CD4-positive, alpha-beta T cell treated with Interleukin-15 for 4 hours (primary cell): ENCODE measurements at places on chromosomes 1 and 21.

GRCh38 chr1:27137544-27138075 is 17.3 kb downstream of the SLC9A1 start:
- DNase-seq, result no peak

- no peak for DNase-seq
Measured at GRCh38 chr1:198119906-198120305, 36.9 kb upstream of the NEK7 start.

DNA sequence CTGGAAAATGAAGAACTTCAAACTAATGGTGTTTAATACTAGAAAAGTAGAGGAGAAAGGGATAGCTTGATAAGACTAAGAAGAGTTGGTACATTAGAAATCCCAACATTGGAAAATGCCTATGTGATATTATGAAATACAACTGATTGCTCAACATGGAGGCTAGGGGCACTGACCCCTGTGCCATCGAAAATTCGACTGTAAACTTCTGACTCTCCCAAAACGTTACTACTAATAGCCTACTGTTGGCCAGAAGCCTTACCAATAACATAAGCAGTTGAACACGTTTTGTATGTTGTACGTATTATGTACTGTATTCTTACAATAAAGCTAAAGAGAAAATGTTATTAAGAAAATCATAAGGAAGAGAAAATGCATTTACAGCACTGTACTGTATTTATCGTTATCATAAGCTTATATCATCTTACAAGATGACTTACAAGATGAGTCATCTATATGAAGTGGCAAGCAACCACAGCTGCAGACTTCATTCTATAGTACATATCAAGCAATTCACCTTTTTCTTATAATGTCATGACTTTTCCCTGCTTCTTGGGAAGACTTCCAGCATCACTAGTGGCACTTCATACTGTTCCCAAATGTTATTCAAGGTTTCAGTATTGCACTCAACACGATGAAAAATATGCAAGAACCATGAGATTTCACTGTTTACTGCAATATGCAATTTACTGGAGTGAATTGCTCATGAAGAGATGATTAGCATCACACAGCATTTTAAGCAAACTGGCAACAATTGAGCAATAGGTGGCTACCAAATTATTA is 12.9 kb upstream of the CTSK start:
- no peak for DNase-seq

GRCh38 chr1:20137604-20138003 is 1.5 kb upstream of the PLA2G2F start:
- DNase-seq, result no peak

DNA sequence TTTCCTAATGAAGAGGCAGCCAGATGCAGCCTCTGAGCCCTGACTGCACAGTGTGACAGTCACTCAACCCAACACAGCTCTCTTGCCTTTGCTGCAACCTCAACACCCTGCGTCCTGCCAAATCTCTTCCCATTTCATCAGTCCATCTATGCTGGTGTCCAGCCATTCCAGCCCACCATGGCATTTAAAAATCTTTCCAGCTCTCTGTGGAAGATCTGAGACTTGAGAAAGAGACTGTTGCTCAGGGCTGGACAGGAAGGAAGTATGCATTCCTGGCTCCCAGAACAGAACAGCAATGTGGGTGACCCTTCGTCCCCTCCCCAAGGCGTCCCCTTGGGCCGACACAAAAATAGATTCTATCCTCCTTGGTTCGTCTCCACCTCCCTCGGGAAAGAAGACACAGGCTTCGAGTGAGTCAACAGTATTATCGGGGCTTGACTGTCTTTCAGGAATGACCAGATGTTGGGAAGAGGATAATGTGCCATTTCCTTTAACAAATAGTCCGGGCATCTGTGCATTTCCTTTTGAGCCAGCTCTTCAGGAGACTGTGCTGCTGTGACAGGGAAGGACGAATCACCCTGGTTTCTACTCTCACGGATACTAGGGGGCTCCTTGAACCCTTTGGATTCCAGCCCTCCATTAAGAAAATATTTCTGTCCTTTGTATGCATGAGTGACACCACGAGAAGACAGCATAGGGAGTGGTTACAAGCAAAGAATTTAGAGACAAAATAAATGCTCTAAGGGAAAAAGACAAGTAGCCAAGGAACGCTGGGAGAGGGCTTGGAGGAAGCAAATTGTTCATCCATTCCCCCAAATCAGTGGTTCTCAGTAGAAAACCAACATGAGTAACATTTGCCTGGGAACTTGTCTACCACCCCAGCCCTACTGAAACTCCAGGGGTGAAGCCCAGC is 111.4 kb upstream of the CDC42BPA start:
- DNase-seq, result no peak

DNA sequence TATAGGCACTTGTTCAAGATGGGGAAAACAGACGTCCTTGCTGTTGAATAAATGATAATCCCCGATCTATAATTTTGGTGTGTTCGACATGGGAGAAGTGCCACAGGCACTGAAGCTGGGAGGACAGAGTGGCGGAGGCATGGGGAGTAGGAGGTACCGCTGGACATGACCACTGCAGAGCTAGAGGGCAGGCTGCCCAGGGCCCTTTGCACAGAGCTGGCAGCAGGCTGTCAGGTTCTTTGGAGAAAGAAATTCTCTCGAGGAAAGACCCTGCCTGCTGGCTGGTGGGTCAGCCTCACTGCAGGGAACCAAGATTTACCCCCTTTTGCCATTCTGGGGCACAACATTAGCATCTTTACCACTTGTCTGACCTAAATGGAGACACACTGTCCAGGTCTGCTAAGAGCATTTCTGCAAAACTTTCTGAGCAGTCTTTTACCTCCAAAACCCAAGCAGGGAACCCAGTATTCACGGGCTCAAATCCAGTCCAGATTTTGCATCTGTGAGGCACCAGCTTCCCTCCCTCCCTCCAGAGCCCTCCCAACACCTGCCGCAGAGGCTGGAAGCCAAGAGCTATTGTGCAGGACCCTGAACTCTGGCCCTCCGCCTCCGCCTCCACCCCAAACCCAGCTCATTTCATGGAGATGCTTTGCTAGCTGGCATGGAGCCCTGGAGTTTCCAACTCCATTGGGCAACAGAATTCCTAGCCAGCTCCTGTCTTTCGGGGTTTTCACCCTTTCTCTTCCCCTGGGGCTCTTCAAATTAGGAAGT is 142.3 kb downstream of the PLXNA2 start:
- DNase-seq, result no peak

DNA sequence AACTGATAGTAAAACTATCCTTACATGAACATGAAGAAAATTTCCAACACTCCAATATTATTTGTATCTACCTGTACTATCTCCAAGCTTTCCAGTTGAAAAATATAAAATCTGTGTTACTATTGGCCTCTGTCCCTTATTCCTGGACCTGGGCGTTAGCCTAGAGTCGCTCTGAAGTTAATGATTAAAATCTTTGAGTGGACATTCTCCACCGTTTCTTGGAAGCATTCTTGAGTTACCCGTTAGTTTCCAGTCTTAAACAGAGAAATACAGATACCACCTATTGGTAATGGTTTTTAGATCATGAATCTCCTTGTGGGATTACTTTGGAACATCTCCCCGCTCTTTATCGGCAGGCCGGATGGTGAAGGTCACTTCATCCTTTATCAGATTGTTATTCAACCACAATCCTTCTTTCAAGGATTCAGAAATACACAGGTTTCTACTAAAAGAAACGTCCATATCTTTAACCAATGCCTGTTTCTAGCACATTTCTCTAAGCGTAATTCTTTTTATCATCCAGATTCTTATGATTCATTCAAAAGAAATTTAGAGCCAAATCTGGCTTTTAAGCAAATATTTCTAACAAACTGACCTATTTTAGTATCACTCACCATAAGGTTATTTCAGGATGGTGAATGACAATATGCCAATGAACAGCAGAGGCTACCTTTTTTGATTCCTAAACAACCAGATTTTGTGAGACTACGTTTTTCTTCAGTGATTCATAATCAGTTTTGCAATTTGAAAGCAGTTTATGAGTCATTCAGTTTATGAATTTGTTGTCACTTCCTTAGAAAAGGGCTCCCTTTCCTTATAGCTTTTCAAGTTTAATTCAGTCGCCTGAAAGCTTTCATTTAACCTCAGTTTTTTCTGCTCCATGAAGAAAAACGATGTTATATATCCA is 70.2 kb upstream of the ERRFI1 start:
- DNase-seq, result peak; percentile 14

GRCh38 chr1:43953361-43953760 is 6.6 kb downstream of the IPO13 start:
- DNase-seq, result no peak

- no peak for DNase-seq
Measured at GRCh38 chr1:21277180-21277579, 13.1 kb downstream of the ECE1 start.

DNA sequence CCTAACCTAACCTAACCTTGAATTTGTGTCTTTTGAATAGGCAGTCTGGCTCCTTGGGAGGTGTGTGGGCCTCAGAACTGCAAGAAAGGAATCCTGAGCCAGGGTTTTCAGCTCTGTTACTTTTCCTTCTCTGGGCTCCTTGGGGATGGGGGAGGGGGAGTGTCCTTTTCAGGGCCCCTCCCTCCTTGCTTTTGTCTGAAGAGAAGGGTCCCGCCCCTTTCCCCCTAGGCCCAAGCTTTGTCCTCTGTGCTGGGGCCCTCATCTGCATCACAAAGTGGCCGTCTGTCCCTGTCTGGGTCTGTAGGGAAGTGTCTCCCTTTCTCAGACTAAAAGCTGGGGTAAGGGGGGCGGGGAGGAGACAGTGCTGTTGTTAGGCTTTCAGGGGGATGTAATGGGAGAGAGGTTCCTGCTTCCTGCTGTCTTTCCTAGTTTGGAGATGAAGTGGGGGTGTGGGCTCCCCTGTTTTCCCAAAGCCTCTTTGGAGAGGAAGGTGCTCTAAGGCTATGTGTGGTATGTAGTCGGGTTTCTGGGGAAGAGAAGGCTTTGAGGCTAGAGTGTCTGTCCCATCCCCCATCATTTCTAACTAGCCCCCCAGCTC is 3.1 kb downstream of the AGO1 start:
- DNase-seq, result no peak

- DNase-seq, result no peak
Measured at GRCh38 chr1:64574301-64574700, 104.4 kb downstream of the CACHD1 start.

GRCh38 chr1:207935166-207935583 is 24.2 kb upstream of the CD34 start:
- no peak for DNase-seq

- no peak for DNase-seq
Measured at GRCh38 chr21:33943293-33943692, 27.7 kb upstream of the ATP5PO start.

GRCh38 chr1:242477944-242478343 is 46.6 kb downstream of the PLD5 start:
- DNase-seq, result no peak

DNA sequence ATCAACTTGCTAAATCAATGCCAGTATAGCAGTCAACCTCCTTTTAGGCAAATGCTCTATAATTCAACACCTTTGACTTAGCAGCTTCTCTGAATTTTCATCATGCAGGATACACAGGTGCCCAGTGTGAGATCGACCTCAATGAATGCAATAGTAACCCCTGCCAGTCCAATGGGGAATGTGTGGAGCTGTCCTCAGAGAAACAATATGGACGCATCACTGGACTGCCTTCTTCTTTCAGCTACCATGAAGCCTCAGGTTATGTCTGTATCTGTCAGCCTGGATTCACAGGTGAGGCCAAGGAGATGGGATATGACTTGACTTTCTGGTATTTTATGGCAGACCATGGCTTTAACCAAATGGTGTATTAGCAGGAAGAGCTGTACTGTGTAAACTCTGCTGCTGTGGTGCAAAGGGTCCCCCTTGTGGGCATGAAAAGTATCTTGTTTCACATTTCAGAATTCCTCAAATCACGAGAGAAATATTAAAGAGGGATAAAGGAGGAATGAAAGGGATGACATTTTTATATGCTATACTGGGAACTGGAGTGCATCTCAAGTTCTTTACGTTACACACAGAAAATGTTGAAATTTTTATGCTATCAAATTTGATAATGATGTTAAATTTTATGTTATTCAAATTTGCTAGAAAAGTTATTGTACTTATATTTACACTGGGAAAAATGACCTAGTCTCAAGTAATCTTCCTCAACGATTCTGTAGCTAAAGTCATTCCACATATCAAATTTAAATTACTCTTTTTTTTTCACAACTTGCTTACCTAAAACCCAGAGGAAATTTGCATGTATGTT is 88.9 kb downstream of the CRB1 start:
- DNase-seq, result peak; percentile 25

GRCh38 chr1:145795257-145795881 is 28.5 kb downstream of the RNF115 start:
- DNase-seq, result no peak

GRCh38 chr1:152924191-152924590 is 15.8 kb downstream of the IVL start:
- DNase-seq, result no peak

- no peak for DNase-seq
Measured at GRCh38 chr1:38680801-38681510, 178.6 kb downstream of the RRAGC start.

GRCh38 chr1:110047463-110047862 is 13.0 kb downstream of the STRIP1 start:
- no peak for DNase-seq
